Skin of body (tissue), 3 donors: ENCODE measurements at places on chromosomes 2 and 18. TPM values are rescaled to one million over a fixed set of nuclear protein-coding genes. Genes with fewer than 3 reads are reported as not detected.

The CGREF1 gene
- 6.7 TPM for total RNA-seq

The PLCD4 gene
- total RNA-seq = 2.8 TPM

The RAB17 gene
- 0.59 TPM for total RNA-seq

- no peak for DNase-seq
These were observed 7.9 kb upstream of the CCBE1 start for GRCh38 chr18:59705145-59705544.

GRCh38 chr2:176003958-176004357, 1.9 kb upstream of the LNPK start:
- DNase-seq = no peak
